ENCODE measurements at places on chromosomes 2 and 18.

DNA sequence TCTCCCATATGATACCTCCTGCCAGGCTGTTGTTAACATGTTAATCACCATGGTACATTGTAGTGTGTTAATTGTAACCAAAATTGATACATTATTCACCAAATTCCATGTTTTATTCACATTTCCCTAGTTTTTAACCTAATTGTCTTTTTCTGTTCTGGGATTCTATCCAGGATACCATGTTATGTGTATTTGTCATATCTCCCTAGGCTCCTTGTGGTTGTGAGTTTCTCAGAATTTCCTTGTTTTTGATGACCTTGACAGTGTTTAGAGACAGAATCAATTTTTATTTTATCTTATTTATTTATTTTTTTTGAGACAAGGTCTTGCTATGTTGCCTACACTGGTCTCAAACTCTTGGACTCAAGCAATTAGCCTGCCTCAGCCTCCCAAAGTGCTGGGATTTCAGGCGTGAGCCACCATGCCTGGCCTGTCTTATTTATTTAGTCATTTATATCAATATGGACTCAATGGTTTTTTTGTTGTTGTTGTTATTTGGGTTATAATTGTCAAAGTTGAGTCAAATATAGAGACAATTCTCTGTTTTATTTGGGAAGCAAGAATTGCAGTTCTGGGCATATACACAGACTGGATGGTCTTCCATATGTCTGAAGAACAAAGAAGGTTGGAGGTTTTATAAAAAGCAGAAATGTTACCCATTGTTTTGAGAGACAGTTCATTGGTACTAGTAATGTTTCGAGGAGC is 42.6 kb downstream of the INPP4A start:
- DNase-seq: no peak

DNA sequence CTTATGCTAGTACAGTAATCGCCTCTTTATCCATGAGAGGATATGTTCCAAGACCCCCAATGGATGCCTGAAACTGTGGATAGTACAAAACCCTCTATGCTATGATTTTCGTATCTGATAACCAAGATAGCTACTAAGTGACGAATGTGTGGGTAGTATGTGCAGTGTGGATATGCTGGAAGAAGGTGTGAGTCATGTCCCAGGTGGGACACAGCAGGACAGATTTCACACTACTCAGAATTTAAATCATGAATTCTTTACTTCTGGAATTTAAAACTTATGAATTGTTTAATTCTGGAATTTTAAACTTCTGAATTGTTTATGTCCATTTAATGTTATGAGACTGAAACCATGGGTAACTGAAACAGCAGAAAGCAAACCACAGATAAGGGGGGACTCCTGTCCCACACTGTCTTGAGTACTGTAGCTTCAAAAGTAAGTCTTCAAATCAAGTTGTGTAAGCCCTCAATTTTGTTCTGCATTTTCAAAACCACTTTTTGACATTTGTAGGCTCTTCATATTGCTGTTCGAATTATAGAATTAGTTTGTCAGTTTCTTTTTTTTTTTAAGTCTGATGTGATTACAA is 116.0 kb downstream of the LTBP1 start:
- no peak for DNase-seq

DNA sequence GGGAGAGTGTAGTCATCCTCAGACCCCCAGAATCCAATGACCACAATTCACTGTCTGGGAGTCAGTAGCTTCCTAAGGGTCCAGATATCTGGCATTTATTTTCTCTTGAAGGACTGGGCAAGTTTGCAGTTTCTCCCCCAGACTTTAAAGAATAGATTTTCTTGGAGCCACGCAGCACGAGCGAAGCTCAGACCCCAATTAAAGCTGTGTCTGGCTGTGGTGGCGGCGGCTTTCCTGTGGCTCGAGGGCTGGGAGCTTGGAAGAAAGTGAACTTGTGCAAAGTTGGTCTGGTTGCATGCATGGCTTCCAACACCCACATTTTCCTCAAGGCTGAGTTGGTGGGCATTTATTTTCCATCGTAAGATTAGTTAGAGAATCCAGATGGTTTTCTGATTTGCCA is 105.0 kb downstream of the ACKR3 start:
- no peak for DNase-seq

GRCh38 chr18:12880541-12880910 is 3.5 kb downstream of the PTPN2 start:
- no peak for DNase-seq

GRCh38 chr2:241894681-241895426 is 25.3 kb downstream of the RTP5 start:
- DNase-seq: no peak

- DNase-seq: no peak
These were observed 28.1 kb upstream of the ACTR3 start for GRCh38 chr2:113861740-113862139.

DNA sequence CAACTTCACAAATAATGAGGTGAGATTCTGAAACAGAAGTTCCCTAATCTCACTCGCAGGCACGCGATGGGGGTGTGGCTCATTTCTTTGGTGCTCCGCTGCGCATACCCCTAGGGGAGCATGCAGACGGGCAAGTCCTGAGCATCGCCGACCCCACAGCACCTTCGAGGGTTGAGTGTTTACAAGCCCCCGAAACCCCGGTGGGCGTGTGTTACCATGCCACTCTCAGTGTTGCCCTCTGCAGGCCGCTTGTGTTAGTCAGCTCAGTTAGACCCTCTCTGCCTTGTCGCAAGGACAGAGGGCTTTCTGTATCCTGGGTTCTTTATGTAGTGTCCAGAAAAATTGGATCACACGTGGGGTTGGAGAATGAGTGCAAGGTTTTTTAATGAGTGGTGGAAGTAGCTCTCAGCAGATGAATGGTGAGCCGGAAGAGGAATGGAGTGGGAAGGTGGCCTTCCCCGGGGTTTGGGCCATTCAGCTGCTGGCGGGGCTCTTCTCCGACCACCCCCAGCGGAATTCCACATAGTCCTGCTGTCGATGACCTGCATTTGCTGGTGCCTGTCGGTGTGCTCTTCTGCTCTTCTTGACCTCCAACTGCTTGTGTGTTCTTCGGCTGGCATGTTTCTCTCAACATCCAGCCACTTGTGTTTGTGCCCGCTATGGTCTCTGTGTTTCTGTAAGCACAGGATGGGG is 191.3 kb downstream of the RPRM start:
- no peak for DNase-seq

GRCh38 chr2:85353876-85354285 is 447 bp downstream of the RETSAT start:
- DNase-seq: no peak

- peak; percentile 96 for DNase-seq
These were observed 401.2 kb downstream of the GALR1 start for GRCh38 chr18:77650799-77651385.

DNA sequence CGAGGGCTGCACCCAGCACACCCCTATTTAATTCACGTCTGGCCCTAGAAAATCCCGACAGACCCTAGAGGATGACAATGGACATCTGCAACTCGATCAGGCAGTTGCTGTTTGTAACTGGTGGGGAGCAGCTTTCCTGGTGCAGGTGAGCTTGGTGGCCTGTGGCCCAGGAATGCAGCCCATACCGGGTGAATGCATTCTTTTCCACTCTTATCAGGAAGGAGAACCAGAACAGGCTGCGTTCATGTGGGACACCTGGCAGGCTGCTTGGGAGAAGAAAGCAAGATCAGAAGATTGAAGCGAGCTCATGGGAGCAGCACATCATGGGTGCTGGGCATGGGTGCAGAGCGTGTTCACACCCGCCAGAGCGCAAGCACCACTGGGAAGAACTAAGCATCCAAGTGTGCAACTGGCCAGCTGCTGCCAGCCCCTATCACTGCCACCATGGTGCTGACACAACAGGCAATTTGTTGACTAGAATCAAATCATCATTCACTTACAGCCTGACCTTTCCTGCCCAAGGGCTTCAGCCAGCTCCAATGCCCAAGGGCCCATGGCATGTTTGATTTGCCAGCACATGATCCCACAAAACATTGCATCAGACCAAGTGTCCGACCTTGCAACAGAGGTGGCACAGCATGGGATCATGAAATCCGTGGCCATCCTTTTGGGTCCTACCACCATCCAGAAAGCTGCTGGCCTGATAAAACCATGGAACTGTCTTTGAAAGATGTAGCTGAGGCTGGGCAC is 241.7 kb upstream of the ID2 start:
- DNase-seq: no peak

- no peak for DNase-seq
These were observed 28.8 kb downstream of the INPP5D start for GRCh38 chr2:233088972-233089345.

DNA sequence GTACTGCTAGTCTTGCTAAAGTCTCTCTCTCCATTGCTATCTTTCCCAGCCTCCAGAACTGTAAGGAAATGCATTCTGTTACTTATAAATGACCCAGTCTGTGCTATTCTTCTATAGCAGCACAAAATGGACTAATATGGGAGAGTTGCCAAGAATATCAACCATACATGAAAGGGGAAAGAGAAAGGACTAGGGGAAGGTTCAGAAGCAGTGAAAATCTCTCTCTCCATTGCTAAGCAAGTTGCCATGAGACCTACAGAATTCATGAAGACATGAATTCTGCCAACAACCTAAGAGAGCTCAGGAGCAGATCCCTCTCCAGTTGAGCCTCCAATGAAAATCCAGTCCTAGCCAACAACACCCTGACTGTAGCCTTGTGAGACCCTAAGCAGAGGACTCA is 3.6 kb upstream of the TRABD2A start:
- no peak for DNase-seq

DNA sequence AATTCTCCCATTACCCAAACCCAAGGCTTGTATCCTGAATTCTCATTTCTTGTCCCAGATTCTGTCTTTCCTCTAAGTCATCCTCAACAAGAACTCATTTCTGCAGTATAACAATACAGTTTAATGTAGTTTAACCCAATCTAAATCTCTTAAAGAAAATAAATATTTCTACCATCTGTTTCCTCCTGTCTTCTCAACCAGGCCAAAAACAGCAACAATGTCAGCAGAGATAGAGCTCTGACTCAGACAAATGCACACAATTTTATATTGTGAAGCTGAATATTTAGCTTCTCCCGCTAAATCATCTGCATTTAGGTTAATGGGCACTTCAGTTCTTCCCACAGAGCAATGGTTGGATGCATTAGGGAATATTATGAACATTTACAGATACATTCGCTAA is 35.7 kb upstream of the KYNU start:
- DNase-seq: no peak

- no peak for DNase-seq
These were observed 247.7 kb upstream of the CCDC68 start for GRCh38 chr18:55206927-55207326.

DNA sequence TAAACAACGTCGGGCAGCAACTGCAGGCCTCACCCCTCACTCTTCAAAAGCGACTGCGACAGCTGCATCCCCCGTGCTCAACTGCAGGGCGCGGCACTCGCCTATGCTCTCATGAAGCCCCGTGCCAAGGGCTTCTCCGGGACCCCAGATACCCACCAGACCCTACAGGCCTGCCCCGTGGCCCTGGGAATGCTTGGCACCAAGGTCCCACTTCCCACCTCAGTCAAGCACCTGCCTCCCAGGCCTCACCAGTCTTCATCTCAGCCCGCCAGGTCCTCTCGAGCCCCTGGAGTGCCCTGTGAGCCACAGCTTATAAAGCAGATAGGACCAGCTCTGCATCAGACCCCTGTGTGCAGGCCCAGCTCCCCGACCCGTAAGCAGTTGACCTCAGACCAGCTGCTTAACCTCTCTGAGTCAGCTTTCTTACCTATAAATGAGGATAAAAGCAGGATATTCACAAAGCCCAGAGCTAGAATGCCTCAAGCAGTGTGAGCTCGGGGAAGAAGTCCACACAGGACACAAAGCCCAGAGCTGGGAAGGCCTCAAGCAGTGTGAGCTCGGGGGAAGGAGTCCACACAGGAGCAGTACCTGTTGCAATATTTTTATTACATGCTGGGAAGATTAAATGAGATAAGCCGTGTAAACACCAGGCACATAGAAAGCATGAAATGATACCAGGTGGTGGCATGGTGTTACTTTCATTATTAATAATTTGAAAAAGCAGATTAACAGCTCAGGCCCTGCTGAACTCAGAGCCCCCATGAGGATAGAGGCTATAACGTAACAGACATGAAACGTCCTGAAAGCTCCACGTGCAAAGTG is 96.9 kb downstream of the HDAC4 start:
- DNase-seq: peak; percentile 50

DNA sequence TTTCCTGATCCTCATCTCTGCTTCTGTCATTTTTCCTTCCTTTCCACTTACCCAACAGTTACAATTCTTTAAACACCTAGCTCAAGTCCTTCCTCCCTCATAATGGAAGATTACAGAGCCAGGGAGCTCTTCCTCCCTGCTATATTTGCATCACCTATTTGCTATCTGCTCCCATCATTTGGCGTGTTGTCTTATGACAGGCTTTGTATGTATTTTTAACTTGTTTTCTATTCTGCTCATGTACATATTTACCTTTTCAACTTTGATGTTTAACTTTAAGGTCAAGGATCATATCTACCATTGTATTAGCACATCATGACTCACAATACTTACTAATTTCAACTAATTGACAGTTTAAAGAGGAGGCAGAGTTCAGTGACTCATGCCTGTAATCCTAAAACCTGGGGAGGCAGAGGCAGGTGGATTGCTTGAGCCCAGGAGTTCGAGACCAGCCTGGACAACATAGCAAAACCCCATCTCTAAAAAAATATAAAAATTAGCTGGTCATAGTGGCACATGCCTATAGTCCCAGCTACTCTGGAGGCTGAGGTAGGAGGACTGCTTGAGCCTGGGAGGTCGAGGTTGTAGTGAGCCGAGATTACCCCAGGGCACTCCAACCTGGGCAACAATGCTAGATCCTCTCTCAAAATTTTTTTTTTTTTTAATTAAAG is 308.0 kb upstream of the STON1 start:
- DNase-seq: no peak

GRCh38 chr2:146847846-146848245 is 997.0 kb upstream of the ACVR2A start:
- no peak for DNase-seq

- DNase-seq: no peak
These were observed 167.5 kb downstream of the UBR3 start for GRCh38 chr2:169994752-169995151.

DNA sequence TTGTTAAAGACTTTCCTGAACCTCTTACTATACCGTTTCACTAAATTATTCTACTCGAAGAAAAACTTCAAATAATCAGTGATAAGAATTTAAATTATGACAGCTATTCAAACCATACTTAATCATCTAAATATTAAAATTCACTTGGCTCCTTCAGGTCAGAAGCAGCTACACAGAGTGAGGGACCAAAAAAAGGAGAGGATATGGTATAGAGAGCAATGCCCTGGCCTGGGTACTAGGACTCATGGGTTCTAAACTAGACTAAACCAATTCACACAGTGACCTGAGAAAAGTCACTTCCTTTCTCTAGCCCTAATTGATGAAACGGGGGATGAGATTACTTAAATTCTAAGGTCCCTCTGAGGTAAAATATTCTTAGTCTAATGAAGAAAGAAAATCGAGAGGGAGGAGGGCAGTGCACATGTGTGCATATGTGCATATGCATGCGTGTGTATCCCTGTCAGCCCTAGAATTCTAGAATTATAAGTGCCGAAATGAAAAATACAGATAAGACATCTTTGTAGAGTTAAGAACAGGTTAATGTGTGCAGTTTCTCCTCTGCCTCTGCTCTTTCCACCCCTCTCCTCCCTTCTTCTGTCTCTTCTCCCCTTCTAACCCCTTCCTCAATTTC is 11.2 kb downstream of the STRN start:
- DNase-seq: no peak

- DNase-seq: no peak
These were observed 255.2 kb downstream of the CDH7 start for GRCh38 chr18:66005831-66006588.
